Natural killer cell treated with Interleukin-12 subunit alpha and Interleukin-12 subunit beta and Interleukin-15 and Interleukin-18, amount 100 ng/mL, for 72 hours (primary cell): ENCODE measurements at places on chromosomes 1 and 21.
A peak's percentile ranks its signal among the peaks of the same experiment; 100 is the strongest.

- H3K36me3 ChIP-seq = no peaks in the 10 kb centered on the region
- H3K27me3 ChIP-seq = no peaks in the 10 kb centered on the region
- H3K4me3 ChIP-seq = no peak overlapping the region
- peaks cover 7% of the 10 kb centered on the region for H3K4me1 ChIP-seq
- no peak overlapping the region for H3K27ac ChIP-seq
These were observed 8.1 kb upstream of the STMN1 start for GRCh38 chr1:25914074-25914995.

DNA sequence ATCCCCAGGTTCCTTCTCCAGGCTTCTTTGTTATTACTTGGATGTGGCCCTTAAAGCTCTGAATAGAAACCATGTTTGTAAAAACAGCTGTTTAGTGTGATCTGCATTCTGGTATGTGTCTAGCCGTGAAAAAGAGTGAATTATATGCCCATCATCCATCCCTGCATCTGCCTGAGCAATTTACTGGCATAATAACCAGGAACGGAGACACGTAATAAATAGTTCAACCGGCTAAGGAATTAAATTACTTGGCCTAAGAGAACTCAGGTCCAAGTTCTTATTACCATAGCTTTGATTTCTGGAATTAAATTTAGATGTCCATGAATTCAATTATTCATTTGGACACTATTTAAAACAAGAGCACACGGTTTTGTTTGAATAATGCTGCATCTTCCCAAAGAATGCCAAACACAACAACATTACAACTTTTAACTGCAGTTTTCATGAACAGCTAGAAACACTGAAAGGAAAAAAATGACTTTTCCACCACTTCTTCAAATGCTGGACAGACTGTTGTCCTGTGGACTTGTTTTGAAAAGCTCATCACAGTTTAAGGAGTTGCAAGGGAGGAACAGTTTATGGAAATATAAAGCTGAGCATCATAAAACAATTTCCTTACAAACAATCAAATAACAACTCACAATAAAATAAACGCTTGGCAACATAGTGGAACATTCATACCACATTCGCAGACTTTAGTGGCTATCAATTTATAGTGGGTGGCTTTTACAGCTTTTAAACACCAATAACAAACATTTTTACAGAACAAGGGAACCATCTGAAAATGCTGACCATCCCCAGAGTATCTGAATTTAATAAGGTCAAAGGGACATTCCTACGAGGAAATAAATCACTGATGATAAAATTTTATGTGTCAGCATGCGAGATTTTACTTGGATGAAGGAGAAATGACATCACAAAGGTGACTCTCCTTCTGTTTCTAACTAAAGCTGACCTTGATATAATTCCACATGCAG, 144.7 kb downstream of the APP start:
- no peak for DNase-seq
- no peak overlapping the region for H3K27ac ChIP-seq
- no peaks in the 10 kb centered on the region for H3K27me3 ChIP-seq
- no peak overlapping the region for H3K4me3 ChIP-seq
- no peaks in the 10 kb centered on the region for H3K36me3 ChIP-seq

DNA sequence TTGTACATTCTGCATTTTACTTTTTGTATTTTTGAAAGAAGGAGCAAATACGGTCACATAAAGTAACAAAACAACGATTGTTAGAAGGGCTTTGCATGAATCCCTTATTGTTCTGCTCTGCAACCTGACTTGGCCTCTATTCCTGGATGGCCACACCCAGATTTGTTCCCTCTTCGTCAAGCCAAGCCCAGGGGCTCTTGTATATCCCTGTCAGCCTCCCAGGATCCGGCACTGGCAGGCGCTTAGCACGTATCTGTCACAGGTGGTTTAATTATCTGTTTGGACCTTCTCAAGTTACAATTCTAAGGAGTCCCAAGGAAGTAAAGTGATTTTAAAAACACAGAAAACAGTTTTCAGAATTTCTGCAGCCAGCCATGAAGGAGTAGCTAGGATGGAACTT, 28.0 kb downstream of the CRYAA start:
- DNase-seq = no peak
- no peak overlapping the region for H3K27ac ChIP-seq
- H3K36me3 ChIP-seq = peaks cover 10% of the 10 kb centered on the region
- no peaks in the 10 kb centered on the region for H3K4me1 ChIP-seq
- no peak overlapping the region for H3K4me3 ChIP-seq

GRCh38 chr1:40257313-40257687, 736 bp upstream of the ZMPSTE24 start:
- no peaks in the 10 kb centered on the region for H3K27me3 ChIP-seq
- H3K4me3 ChIP-seq = peak overlapping the region; percentile 97
- H3K4me1 ChIP-seq = peaks cover 18% of the 10 kb centered on the region
- no peak for DNase-seq
- peak overlapping the region; percentile 99 for H3K27ac ChIP-seq

- DNase-seq = no peak
- H3K4me3 ChIP-seq = no peak overlapping the region
- H3K27me3 ChIP-seq = peaks cover 7% of the 10 kb centered on the region
- peaks cover 3% of the 10 kb centered on the region for H3K4me1 ChIP-seq
- no peaks in the 10 kb centered on the region for H3K36me3 ChIP-seq
- H3K27ac ChIP-seq = no peak overlapping the region
These were observed 60.2 kb upstream of the PDE9A start for GRCh38 chr21:42593007-42593814.

- H3K27me3 ChIP-seq = no peaks in the 10 kb centered on the region
- H3K4me3 ChIP-seq = no peak overlapping the region
- no peaks in the 10 kb centered on the region for H3K4me1 ChIP-seq
These were observed 51.3 kb downstream of the TEX35 start for GRCh38 chr1:178564086-178564782.

- DNase-seq = no peak
- peaks cover 4% of the 10 kb centered on the region for H3K4me1 ChIP-seq
- no peak overlapping the region for H3K4me3 ChIP-seq
- no peak overlapping the region for H3K27ac ChIP-seq
- no peaks in the 10 kb centered on the region for H3K27me3 ChIP-seq
These were observed 81.4 kb upstream of the PRDX6 start for GRCh38 chr1:173395762-173396161.

DNA sequence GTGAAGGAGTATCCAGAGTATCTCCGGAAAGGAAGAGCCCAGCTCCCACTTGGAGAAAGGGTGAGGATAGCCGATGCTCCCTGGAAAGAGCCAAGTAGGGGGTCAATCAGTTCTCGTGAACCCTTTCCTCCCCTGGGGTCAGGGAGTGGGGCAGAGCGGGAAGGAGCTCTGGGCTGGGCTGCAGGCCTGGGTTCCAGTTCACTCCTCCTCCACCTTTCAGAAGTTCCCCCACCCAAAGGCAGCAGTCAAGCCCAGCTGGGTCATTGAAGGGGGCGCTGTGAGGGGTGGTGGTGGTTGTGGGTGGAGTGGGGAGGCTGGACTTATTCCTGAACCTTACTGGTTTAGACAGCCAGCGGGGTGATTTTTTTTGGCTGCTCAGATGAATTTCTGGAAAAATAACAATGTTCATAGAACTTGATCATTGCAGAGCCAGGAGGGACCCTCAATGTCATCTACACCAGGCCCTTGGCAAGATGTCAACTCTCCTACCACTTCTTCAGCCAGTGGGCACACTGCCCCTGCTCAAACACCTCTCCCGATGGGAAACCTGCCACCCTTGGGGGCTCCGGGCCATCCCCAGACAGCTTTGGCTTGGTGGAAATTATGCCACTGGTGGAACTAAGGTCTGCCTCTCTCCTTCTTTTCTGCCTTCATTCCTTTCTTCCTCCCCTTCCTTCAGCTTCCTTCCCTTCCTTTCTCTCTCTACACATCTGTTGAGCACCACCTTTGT, 235.8 kb downstream of the TRABD2B start:
- H3K27me3 ChIP-seq = peaks cover 34% of the 10 kb centered on the region
- no peak overlapping the region for H3K4me3 ChIP-seq
- no peak for DNase-seq
- H3K27ac ChIP-seq = no peak overlapping the region
- H3K36me3 ChIP-seq = no peaks in the 10 kb centered on the region

GRCh38 chr1:57036641-57037579, 71.1 kb upstream of the C8B start:
- H3K27ac ChIP-seq = no peak overlapping the region
- DNase-seq = no peak
- H3K27me3 ChIP-seq = peaks cover 26% of the 10 kb centered on the region

GRCh38 chr1:177983482-177984135, 13.8 kb upstream of the SEC16B start:
- no peak overlapping the region for H3K27ac ChIP-seq
- no peak for DNase-seq
- no peak overlapping the region for H3K4me3 ChIP-seq
- H3K27me3 ChIP-seq = no peaks in the 10 kb centered on the region

GRCh38 chr1:227775841-227776240, 39.6 kb upstream of the PRSS38 start:
- no peak overlapping the region for H3K27ac ChIP-seq
- peaks cover 32% of the 10 kb centered on the region for H3K4me1 ChIP-seq
- H3K4me3 ChIP-seq = peak overlapping the region; percentile 45
- H3K36me3 ChIP-seq = no peaks in the 10 kb centered on the region
- no peaks in the 10 kb centered on the region for H3K27me3 ChIP-seq
- peak; percentile 45 for DNase-seq

DNA sequence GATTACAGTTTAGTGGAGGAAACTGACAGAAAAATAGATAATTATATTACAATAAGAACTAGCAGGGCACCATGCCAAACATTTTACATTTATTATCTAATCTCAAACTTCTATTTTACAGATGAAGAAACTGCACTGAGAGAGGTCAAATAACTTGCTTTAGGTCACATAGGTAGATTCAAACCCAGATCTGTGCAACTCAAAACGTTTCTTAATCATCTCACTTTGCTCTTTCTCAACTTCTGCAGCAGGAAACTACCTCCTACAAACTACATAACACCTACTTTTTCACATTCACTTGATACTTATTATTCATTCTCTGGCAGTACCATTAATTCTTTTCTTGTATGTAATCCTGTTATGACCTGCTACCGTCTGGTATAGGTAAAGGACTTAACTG, 49.9 kb upstream of the BCL10 start:
- H3K4me3 ChIP-seq = no peak overlapping the region
- H3K36me3 ChIP-seq = peaks cover under 1% of the 10 kb centered on the region
- H3K27ac ChIP-seq = no peak overlapping the region
- peaks cover 56% of the 10 kb centered on the region for H3K27me3 ChIP-seq
- no peak for DNase-seq

DNA sequence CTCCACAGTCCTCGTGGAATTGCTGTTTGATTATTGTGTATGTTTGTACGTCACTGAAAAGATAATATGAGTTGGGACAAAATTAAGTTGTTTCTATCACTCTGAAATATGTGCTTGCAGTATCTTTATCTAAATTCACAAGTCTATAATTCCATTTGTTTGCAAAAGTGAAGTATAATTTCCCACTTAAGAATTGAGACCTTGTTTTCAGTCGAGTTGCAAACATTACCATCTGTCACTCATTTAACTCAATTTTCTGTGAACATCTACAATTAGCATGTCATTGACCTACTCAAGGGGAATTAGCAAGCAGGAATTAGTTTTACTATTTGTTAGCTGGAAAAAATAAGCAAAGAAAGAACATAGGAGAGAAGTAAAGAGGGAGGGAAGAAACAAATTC, 195.8 kb downstream of the TPR start:
- H3K27ac ChIP-seq = no peak overlapping the region
- no peaks in the 10 kb centered on the region for H3K36me3 ChIP-seq
- no peak for DNase-seq
- no peaks in the 10 kb centered on the region for H3K4me1 ChIP-seq
- H3K4me3 ChIP-seq = no peak overlapping the region
- peaks cover 6% of the 10 kb centered on the region for H3K27me3 ChIP-seq

DNA sequence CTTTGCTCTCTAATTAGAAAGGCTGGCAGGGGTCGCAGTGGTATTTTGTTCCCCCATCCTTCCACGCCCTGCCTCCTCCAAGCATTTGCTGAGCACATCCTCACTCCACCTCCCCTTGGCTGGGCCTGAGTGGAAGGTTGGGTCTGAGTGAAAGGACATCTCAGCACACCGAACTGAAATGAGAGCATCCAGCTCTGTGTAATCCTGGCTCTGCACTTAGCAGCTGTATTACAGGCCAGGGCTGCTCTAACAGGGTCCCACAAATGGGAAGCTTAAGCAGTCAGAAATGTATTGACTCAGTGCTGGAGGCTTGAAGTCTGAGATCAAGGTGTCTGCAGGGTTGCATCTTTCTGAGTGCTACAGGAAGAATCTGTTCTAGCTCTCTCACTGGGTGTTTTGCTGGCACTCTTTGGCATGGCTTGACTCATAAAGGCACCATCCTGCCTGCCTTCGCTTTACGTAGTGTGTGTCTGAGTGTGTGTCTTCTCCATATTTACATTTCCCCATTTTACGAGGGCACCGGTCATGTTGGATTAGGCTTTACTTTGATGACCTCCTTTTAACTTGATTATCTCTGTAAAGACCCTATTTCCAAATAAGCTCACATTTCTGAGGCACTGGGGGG, 48.5 kb upstream of the IGSF21 start:
- no peak overlapping the region for H3K4me3 ChIP-seq
- H3K27me3 ChIP-seq = peaks cover 21% of the 10 kb centered on the region
- no peaks in the 10 kb centered on the region for H3K4me1 ChIP-seq
- no peak for DNase-seq
- no peaks in the 10 kb centered on the region for H3K36me3 ChIP-seq
- no peak overlapping the region for H3K27ac ChIP-seq

- no peaks in the 10 kb centered on the region for H3K36me3 ChIP-seq
- H3K27ac ChIP-seq = peak overlapping the region; percentile 92
- DNase-seq = no peak
- peak overlapping the region; percentile 85 for H3K4me3 ChIP-seq
- H3K4me1 ChIP-seq = peaks cover 43% of the 10 kb centered on the region
These were observed 24.8 kb upstream of the ELOA start for GRCh38 chr1:23718482-23718881.

DNA sequence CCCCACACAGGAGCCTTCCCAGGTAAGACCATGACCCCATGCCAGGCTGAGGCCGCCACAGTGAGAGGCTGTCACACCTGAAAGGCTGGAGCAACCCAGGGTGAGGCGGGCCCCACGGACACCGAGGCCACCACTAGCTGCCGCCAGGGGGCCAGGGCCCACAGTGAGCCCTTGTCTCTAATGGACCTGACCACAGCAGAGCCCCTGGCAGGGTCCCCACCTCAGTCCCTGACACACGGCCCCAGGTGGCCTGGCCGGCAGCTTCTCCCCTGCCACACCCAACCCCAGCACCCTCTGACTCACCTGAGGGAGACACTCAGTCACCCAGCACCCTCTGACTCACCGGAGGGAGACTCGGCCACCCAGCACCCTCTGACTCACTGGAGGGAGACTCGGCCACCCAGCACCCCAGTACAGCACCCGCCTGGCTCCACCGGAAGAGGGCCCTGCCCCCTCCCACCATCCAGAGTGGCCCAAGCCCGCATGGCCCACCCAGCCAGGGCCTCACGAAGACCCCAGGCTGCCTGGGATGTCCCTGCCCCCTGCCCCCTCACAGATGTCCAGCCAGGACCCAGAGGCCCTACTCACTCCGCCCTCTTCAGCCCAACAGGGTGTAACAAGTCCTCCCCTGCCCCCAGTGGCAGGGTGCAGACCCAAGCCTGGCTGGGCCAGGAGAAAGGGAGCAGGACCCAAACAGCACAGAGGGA, 4.4 kb downstream of the DVL1 start:
- no peak overlapping the region for H3K4me3 ChIP-seq
- H3K27me3 ChIP-seq = no peaks in the 10 kb centered on the region
- DNase-seq = no peak

GRCh38 chr21:26914557-26914956, 52.3 kb downstream of the ADAMTS5 start:
- no peak overlapping the region for H3K27ac ChIP-seq
- no peaks in the 10 kb centered on the region for H3K36me3 ChIP-seq
- no peak overlapping the region for H3K4me3 ChIP-seq
